Stimulated activated CD8-positive, alpha-beta memory T cell treated with anti-CD3 and anti-CD28 coated beads, Interleukin-4, amount 100 ng/mL, for 24 hours (primary cell): ENCODE measurements at places on chromosomes 2 and 18.

GRCh38 chr2:148306027-148306426, 285.1 kb downstream of the MBD5 start:
- no peak for DNase-seq

DNA sequence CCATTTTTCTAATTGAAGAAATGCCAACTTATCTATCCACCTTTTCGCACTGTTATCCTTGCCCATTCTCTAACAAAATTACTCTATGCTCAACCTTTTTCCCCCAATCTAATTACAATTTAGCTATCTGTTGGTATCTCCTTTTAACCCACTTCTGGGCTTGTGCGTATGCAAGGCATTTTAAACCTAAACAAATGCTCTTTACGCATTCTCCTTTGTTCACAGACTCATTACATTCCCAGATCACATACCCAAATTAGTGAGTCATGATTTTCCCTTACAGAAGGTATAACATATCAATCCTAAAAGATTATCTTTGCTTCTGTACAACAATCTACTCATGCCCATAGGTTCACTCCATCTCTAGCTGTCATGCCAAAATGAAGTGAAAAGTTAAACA, 71.7 kb upstream of the LYPD1 start:
- no peak for DNase-seq

GRCh38 chr18:47728921-47729320, 201.5 kb downstream of the SMAD2 start:
- no peak for DNase-seq

- DNase-seq = no peak
Measured at GRCh38 chr18:63339920-63340484, 20.4 kb upstream of the BCL2 start.

GRCh38 chr2:195318440-195319111, 338.4 kb upstream of the SLC39A10 start:
- no peak for DNase-seq

DNA sequence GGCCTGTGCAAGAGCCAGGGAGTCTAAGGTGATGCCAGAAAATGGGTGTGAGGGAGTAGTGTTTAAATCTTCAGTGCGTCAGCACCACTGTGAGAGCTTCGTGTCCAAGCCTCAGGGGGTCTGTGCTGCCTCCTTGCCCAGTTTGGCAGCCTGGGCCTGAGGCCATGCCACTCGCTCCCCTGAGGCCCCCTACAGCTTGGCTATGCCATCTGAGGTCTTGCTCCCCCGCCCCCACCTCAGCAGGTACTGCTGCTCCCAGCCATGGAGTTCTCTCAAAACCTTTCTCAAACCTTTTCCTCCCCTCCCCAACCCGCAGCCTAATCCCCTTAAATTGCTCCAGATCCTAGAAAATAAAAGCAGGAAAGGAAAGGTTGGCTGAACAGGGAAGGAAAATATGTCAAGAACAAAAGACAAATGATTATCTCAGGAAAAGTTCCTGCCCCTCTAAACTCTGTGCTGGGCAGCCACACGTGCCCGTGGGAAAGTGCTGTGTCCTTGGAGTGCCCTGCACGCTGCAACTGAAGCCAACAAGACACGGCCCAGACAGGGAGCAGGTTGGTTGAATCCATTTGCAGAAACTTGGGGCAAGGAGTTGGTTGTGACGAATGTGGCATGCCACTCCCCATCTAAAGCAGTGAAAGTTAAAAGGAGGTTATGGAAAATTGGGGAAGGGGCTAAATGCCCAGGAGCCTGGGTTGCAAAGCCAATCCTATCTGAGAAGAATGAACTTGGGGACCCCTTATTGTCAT, 61.2 kb downstream of the ATOH8 start:
- no peak for DNase-seq
